ENCODE measurements at places on chromosomes 12 and 14.

DNA sequence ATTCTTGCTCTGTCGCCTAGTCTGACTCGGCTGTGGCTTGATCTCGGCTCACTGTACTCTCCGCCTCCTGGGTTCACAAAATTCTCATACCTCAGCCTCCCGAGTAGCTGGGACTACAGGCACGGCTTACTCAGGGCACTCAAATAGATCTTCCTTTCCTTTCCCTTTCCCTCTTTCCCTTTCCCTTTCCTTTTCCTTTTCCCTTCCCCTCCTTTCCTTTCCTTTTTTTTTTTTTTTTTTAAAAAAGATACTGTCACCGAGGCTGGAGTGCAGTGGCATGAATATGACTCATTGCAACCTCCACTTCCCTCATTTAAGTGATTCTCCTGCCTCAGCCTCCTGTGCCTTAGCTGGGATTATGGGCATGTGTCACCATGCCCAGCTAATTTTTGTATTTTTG, 86.0 kb downstream of the AEBP2 start:
- no peak for DNase-seq

- no peak for DNase-seq
Observed at GRCh38 chr12:80470403-80470802, 26.4 kb downstream of the PTPRQ start.

- DNase-seq, result no peak
Observed at GRCh38 chr14:99177046-99177655, 94.8 kb downstream of the BCL11B start.

- no peak for DNase-seq
Observed at GRCh38 chr12:88433997-88434703, 146.1 kb downstream of the KITLG start.

DNA sequence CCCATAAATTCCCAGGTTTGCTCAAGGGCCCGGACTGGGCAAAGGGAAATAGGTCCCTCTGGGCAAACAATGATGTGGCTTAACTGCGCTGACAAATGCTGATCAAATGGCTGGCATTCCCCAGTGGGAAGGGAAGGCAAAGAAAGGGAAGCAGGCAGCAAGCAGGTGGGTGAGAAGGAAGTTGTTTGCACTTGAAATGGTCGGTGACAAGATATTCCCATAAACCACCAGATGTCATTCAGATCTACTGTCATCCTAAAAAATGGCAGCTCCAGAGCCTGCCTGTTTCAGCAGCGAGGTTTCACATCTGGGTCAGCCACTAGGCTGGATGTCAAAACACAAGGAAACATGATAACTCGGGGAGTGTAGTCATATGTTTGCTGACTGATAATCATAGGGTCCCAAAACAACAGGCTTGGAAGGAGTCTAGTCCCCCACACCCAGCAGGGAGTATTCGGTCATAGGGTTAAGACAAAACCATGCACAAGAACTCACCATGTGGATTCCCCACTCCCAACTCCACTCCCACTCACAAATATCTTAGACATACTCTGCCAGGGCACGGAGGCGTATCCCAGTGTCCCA, 37.9 kb upstream of the MDM1 start:
- DNase-seq, result no peak

DNA sequence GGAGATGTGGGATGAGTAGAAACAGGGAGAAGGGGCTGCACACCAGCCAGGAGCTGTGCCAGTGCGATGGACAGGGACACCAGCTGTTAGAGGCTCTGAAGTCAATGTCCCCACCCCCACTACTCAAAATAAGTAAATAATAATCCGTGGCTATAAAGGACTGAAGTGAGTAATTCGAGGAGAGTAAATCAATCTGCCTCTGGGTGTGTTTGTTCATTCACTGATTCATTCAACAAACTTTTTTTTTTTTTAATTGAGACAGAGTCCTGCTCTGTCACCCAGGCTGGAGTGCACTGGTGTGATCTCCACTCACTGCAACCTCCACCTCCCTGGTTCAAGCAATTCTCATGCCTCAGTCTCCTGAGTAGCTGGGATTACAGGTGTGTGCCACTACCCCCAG, 363.6 kb downstream of the TMEM132D start:
- no peak for DNase-seq

- peak; percentile 54 for DNase-seq
Observed at GRCh38 chr14:104826189-104826860, 25.4 kb downstream of the ZBTB42 start.

DNA sequence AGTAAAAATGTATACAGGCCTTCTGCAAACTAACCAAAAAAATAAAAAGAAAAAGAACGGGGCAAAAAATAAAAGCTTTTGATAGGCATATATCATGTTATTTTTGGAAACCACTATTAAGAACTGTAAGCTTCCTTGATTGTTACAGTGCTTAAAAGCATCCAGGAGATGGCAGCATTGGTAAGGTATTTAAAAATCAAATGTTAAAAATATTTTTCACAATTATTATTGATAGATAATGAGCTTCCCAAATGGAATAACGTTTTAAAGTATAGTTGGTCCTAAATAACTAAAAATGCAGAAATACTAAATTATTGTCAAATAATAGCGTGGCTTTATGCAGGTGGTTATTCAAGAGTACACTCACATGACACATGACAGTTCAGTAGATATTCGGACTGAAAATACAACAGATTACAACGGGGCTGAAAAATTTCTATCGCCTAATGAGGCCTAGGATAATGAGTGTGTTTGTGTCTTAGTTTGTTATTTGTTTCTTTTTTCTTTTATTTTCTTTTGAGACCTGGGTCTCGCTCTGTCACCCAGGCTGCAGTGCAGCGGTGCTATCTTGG, 127.2 kb upstream of the ATF7IP start:
- DNase-seq, result no peak

GRCh38 chr12:480831-481816, 21.4 kb downstream of the B4GALNT3 start:
- no peak for DNase-seq

DNA sequence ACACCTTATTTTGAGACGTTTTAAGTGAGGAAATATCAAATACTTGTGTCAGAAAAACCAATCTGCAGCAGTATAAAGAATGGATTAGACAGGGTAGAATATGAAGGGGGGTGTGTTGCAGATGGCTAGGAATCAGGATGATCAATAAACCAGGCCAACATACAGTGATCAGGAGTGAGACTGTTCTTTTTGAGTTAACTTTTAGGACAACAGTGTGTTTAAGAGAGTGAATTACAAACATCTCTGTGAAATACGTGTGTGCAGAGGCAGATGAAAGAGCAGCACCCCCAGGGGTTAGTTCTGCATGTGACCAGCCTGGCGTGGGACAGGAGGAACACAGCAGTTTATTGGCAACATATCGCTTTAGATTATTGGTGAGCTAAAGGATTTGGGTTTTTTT, 10.6 kb upstream of the NRDE2 start:
- DNase-seq, result no peak

- DNase-seq, result no peak
Observed at GRCh38 chr12:116882742-116883141, 1.5 kb upstream of the HRK start.

DNA sequence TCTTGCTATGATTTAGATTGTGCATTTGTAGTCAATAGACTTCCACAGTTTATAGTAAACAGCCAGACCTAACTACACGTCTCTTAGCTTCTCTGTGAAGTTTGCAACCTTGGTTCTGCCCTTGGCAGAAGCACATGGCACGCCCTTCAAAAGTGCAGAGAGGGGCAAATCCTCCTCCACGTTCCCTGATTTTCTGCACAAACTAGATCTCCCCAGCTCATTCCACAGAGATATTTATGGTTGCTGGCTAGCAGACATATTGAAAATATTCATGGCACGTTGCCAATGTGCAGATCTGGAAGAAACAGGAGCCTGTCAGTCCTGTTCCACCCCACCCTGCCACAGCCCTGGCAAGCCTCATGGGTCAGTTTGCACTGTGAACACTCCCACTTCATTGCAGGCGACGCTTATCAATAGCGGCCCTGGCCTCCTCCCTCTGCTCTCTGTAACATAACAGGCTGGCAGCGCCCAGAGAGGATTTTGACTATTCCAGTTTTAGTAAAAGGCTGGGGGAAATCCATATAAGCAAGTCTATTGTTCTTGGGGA, 6.5 kb upstream of the LGALS3 start:
- DNase-seq, result no peak

GRCh38 chr12:132669166-132669879, 17.8 kb downstream of the POLE start:
- no peak for DNase-seq

DNA sequence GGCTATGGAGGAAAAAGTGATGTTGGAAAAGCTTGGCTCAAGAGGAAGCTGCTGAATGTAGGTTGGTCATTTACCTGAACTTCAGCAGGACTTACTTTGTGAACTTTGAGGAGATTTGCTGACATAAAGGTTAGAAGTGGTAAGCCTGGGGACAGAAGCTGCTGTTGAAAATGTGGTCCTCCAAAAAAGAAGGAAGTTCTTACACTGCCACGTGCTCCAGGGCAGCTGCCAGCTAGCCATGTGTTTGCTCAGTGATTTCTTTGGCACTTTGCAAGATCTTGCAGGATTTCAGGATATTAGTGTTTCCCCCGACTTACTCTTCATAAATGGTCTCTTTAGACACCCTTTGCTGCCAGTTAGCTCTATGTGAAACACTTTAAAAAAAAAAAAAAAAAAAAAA, 14.8 kb upstream of the DYRK2 start:
- no peak for DNase-seq

GRCh38 chr12:1939801-1940607, 21.6 kb upstream of the CACNA2D4 start:
- DNase-seq, result peak; percentile 55

- DNase-seq, result no peak
Observed at GRCh38 chr12:93125126-93125525, 196.0 kb upstream of the EEA1 start.

DNA sequence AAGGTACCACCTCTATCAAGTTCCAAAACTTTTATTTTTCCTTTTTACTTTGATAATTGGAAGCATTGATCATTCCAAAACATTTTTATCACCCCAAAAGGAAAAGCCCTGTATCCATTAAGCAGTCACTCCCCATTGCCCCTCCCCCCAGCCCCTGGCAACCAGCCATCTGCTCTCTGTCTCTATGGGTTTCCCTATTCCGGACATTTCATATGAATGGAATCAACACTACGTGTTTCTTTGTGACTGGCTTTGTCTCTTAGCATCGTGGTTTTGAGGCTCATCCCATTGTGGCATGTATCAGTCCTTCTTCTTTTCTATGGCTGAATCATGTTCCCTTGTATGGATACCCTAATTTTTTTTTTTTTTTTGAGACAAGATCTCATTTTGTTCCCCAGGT, 18.0 kb upstream of the PHETA1 start:
- no peak for DNase-seq

DNA sequence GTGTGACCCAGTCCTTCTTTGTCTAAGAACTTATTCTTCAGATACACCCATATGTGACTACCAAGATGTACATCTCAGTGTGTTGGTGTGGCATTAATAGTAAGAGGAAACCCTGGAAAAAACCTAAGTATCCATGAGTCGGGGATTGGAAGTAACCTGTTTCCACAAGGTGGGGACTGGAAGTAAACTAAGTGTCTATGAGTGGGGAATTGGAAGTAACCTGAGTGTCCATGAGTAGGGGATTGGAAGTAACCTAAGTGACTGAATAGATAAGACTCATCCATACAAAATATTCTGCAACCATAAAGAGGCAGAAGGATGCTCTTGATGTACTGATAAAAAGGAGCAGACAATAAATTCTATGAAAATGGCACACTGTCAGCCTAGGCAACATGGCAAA, 184.7 kb downstream of the PHETA1 start:
- no peak for DNase-seq
